ENCODE measurements at places on chromosomes 16 and 17. TPM values are rescaled to one million over a fixed set of nuclear protein-coding genes. Genes with fewer than 3 reads are reported as not detected.

HOXB8 gene
- 1.7 TPM for total RNA-seq

NETO2 gene
- total RNA-seq: 21.4 TPM

CCDC78 gene
- total RNA-seq: 0.34 TPM

TBC1D3G gene
- total RNA-seq: not detected

MAPT gene
- under 0.01 TPM for total RNA-seq

TMEM238L gene
- total RNA-seq: not detected

GPR139 gene
- total RNA-seq: not detected

XYLT1 gene
- 0.26 TPM for total RNA-seq

PLD6 gene
- total RNA-seq: 1.2 TPM

NTHL1 gene
- total RNA-seq: 25.9 TPM

AIPL1 gene
- total RNA-seq: not detected

NPW gene
- 0.52 TPM for total RNA-seq

KRTAP2-2 gene
- not detected for total RNA-seq

BRICD5 gene
- total RNA-seq: 1.1 TPM

COASY gene
- 7.5 TPM for total RNA-seq

CFAP97D1 gene
- not detected for total RNA-seq

EXOC3L1 gene
- total RNA-seq: 47.2 TPM

DHRS7C gene
- not detected for total RNA-seq

FOXC2 gene
- 4.2 TPM for total RNA-seq

ENPP7 gene
- total RNA-seq: not detected

SLC5A10 gene
- not detected for total RNA-seq

MAF gene
- total RNA-seq: 108 TPM

IKZF3 gene
- total RNA-seq: not detected

HSD11B2 gene
- total RNA-seq: not detected

EPOP gene
- total RNA-seq: 0.60 TPM

SMCR8 gene
- 15.2 TPM for total RNA-seq

ABR gene
- 29.8 TPM for total RNA-seq

TMIGD1 gene
- not detected for total RNA-seq

COIL gene
- 15.5 TPM for total RNA-seq

SLC52A1 gene
- total RNA-seq: under 0.01 TPM

KANSL1 gene
- 41.0 TPM for total RNA-seq

TEKT3 gene
- total RNA-seq: not detected

CD300LF gene
- total RNA-seq: not detected

ACAP1 gene
- not detected for total RNA-seq

APRT gene
- 67.5 TPM for total RNA-seq

KRT17 gene
- total RNA-seq: 0.09 TPM

GSDMA gene
- not detected for total RNA-seq

DNAAF1 gene
- not detected for total RNA-seq

NOXO1 gene
- 0.09 TPM for total RNA-seq

CD300LG gene
- under 0.01 TPM for total RNA-seq

SLC35G6 gene
- not detected for total RNA-seq

ITPRIPL2 gene
- 32.4 TPM for total RNA-seq

ACSM3 gene
- total RNA-seq: not detected

KRTAP1-1 gene
- not detected for total RNA-seq

HOXB5 gene
- under 0.01 TPM for total RNA-seq
